ENCODE measurements at places on chromosomes 12 and 14.
A peak's percentile ranks its signal among the peaks of the same experiment; 100 is the strongest.

- DNase-seq = no peak
Measured at GRCh38 chr14:29235991-29236390, 469.4 kb downstream of the FOXG1 start.

DNA sequence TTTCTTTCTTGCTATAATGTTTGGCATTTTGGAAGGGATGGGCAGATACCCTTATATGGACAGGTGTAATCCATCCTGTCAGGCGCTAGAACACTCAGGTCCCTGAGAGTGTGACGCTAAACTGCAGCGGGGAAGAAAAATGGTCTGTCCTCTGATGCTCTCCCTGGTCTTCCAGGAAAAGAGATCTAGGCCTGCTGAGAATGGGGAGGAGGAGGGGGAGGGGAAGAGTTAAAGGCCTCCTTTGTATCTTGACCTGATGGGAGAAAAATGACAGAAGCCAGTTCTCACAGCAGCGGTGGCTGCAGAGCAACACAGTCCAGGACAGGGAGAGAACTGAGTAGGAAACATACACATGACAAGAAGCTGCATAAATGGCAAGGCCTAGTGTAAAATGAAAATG is 61.1 kb downstream of the RPS6KA5 start:
- no peak for DNase-seq

GRCh38 chr12:126518596-126519200 is 1453.5 kb downstream of the AACS start:
- DNase-seq = no peak

DNA sequence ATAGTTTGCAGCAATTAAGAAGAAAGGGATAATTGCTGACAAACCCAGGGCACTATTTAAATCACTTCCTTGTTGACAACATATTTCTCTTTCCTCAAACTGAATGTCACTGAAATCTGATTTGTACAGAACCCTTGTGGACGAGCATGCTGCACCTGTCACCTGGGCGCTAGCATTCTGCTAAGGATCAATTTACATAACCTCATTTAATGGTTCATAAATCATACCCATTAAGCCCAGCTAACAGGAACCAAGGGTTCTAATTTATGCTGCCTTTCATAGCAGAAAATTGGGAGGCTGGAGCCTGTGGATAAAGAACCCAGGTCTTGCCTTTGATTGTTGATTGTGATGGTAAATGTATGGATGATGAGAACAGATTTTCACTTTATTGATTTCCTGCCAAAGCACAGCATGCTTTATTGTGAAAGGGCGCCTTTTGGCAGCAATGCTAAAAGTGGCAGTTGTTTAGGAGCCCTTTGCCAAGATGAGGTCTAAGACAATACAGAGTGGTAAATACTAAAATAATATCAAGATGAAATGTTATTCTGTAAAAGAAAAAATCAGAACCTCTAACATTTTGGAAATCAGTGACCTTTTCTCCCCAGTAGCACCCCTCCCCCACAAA is 95.4 kb downstream of the NKX2-1 start:
- DNase-seq = no peak

GRCh38 chr14:60648934-60649874 is at the start of gene SIX1:
Gene SIX1 (minus strand): TSS chr14:60649477. CDS start chr14:60649189, 288 bp downstream.
- DNase-seq = peak; percentile 32

- no peak for DNase-seq
Measured at GRCh38 chr12:117330441-117331113, 30.8 kb downstream of the NOS1 start.

GRCh38 chr12:123071857-123072256 is 79.0 kb downstream of the PITPNM2 start:
- DNase-seq = no peak

GRCh38 chr14:29548948-29549370 is 378.7 kb downstream of the PRKD1 start:
- DNase-seq = peak; percentile 41

DNA sequence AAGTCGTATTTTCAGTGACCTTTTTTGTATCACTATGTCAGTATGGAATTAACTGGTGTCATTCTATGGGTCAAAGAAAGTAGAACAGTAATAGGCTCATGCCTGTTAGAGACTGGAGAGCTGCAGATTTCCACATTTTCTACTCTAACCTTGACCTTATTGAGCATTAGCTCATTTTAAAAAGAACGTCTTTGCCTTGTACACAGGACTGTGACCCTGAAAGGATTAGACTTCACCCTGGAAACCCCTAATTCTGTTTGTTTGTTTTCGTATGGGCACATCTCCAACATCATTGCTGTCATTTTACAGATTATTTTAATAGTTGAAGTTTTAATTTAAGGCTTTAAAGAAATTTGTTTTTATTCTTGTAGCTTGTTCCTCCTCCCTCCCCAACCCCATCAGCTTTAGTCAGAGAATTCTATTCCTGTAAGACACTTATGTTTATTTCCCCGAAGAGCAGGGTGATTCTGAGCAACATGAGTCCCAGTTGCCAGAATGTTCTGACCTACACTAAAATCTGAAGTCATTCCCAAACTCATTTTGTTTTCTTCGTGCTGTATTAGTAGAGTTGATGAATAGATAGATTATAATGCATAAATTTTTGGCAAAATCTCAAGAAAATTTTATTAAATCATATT is 451.3 kb downstream of the FOXG1 start:
- DNase-seq = no peak

DNA sequence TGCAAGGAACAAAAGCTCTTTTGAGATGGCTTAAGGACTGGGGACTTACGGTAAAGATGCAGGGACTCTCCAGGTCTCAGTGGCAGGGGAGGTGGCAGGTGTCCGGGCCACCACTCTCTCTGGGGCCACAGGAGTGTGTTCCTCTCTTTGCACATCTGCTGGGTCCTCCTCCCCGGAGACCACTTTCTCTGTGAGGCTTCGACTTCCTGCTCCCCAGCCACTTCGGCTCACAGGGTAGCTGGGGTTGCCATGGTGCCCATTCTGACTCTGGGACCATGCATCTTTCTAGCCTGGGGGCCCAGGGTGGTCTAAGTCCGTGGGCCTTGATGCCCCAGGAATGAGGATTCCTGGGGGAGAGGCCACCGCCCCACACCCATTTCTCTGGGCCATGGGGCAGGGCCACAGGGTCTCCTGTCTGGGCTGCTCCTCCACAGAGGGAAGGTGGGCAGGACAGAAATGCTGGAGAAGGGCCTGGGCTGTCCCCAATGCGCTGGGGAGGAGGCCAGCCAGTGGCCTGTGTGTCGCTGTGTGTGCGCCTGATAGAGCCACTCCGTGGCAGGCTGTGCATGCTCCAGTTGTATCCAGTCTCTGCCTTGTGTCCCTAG is 38.5 kb downstream of the CCDC92 start:
- DNase-seq = no peak

DNA sequence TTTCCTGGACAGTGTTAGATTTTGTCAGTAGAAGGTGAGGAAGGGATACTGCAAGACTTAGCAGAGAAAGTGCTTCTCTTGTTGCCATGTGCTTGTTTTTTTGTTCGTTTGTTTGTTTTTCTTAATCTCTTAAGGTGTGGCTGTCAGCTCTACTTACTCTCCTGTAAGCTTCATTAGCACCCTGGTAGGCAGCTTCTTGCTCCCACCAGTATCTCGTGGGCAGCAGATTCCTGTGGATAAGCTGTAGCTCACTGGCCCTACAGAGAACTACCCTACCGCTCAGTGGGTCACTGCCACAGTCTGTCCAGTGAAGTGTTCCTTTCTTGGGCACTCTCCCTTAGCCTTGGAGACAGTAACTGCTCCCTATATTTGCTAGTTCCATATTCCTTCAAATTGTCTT is 30.1 kb downstream of the VRK1 start:
- no peak for DNase-seq

DNA sequence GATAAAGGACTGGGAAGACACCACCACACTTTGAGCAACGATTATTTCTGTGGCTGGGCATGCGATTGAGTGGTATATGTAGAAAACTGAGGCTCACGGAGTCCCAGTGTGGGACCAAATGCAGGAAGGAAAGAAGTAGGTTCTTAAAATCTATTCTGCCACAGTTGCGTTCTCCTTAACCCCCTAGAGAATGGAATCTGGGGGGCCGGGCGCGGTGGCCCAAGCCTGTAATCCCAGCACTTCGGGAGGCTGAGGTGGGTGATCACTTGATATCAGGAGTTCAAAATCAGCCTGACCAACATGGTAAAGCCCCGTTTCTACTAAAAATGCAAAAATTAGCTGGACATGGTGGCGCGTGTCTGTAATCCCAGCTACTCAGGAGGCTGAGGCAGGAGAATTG is 29.9 kb upstream of the CORO1C start:
- DNase-seq = no peak

GRCh38 chr12:130223767-130224244 is 61.5 kb downstream of the FZD10 start:
- DNase-seq = no peak

DNA sequence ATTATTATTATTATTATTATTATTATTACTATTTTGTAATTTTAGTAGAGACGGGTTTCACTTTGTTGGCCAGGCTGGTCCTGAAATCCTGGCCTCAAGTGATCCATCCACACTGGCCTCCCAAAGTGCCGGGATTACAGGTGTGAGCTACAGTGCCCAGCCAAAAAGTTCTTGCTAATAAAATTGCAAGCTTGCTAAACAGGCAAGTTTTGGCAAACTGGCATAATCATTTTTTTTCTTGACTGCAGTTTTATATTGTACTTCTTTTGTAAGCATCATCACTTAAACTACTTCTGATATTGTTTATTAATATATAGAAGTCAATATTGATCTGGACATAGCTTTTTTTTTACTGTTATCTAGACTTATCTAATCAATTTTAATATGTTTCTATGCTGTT is 536.4 kb downstream of the LRFN5 start:
- DNase-seq = no peak

DNA sequence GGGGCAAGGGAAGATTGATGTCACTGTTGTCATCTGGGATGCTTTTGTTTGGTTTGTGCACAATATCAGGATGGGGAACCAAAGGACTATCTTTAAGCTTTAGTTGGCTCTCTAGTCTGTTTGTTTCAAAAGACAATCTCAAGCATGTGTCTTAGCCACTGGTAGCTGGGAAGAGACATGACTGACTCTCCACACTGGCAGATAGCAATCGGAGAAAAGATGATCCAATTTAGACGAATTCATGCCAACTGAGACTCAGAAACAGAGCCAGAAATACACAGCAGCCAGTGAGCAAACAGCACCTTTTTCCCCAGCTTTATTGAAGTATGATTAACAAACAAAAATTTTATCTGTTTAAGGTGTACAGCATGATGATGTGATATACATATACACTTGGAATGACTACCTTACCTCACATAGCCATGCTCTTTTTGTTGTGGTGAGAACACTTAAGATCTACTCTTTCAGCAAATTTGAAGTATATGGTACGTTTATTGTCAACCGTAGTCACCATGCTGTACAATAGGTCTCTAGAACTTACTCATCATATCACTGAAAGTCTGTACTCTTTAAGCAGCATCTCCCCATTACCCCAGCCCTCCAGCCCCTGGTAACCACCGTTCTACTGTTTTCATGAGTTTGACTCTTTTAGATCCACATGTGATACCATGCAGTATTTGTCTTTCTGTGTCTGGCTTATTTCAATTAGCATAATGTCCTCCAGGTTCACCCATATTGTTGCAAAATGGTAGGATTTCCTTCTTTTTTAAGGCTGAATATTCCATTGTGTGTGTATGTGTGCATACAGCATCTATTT is 50.6 kb downstream of the DUSP16 start:
- no peak for DNase-seq

DNA sequence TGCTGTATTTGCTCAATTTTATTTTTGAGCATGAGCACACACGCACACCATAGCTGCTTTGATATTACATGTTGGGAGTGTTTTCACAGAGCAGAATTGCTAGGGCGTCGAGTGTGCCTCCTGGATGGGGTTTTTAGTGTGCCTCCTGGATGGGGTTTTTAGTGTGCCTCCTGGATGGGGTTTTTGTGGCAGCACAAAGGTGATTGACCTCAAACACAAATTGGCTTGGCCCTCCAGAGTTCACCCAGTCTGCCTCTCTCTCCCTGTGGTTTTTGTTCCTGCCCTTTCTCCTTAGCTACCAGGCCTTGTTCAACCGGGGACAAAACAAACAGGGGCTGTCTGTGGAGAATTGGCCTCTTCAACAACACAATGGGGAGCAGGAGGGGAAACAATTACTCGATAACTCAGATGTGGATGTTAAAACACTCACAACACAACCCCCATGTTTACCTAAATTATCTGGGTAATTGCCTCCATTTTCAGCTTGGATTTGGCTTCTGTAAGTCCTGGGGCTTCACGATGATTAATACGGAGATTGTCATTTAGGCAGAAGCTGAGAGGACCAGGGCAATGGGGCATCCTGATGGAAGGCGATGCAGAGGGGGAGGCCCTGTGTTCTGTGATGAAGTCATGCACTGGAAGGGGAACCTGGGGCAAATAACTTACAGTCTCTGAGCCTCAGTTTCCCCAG is 26.9 kb downstream of the TBX3 start:
- no peak for DNase-seq

DNA sequence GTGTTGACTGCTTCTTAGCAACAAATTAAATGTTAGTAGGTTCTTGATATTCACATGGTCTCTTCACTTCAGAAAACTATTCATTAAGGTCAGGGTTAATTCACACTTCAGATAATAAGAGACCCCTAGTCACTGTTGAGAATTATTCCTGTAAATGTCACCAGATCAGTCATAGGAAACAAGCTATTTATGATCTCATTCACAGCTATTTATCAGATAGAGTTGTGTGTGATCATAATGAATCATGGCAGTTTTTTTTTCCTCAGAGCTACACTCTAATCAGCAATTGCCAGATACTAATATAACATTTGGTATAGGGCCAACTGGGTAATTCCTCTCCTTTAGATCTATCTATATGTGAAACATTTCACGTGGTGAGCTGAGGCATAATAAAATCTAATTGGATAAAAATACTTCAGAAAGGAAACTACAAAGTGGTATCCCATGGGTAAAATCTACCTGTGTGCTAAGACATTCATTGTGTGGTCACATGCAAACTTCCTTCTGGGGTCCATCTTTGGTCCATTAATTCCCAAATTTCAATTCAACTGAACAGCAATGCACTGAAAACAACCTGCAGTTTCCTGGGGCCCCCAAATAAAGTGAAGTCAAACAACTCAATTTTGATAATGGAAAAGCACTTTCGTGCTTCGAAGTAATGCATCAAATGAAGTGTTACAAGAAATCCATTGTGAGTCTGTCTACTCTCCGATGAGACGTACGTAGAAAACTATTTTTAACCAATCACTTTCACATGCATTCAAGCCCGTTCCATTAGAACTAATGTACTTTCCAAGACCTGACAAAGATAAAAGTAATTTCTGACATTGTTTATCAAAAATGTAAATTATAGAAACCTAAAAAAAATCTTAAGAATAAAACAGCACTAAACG is 197.0 kb downstream of the ACSS3 start:
- DNase-seq = no peak

DNA sequence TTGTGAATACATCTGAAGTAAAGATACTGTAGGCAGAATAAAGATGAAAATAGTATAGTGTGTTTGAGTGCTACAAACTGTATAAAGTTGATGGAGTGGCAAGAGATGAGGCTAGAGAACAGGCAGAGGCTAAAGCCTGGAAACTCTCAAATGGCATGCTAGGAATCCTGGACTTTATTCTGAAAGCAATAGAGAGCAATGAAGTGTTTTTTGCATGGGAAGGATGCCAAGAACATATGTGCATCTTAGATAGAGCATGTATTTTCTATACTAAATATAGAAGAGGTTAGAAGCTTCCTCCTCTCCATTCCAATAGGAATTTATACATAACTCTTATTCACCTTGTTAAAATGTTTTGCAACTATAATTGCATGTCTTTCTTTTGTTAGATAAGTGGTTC is 86.3 kb upstream of the TMTC2 start:
- no peak for DNase-seq

- no peak for DNase-seq
Measured at GRCh38 chr12:79322905-79323304, 367.9 kb downstream of the PAWR start.
